ENCODE measurements at places on chromosomes 3 and 15.

- DNase-seq, result no peak
Observed at GRCh38 chr3:45852828-45853227, 10.9 kb upstream of the LZTFL1 start.

DNA sequence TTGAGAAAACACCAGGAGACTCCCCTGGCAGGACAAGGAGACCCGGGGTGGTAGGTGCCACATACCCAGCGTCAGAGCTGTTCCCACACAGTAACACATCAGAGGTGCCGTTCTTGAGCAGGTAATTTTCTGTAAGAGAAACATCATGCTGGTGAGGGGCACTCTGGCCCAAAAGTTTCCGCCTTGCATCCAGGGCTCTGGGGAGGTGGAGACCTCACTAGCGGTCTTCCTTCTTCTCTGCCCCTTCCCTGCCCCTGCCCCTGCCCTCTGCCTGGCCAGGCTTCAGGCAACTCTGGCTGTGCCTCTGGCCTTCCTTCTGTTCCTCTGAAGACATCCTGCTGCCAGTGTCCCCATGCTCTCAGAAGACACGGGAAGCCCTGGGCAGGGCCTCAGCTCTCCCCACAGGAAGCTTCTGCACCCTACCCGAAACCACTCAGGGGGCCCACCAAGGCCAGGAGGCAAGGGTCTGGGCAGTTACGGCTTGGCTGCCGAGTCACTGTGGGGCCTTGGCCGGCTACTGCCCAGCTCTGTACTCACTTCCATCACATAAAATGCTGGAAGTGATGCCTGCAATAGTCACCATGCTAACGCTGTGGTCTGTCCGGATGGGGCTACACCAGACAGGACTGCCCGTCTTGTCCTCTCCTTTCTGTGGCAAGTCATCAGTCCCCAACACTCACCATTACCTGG is 41.3 kb downstream of the SCN5A start:
- DNase-seq, result no peak

- DNase-seq, result peak; percentile 61
Observed at GRCh38 chr3:189714991-189715961, 84.1 kb downstream of the TP63 start.

DNA sequence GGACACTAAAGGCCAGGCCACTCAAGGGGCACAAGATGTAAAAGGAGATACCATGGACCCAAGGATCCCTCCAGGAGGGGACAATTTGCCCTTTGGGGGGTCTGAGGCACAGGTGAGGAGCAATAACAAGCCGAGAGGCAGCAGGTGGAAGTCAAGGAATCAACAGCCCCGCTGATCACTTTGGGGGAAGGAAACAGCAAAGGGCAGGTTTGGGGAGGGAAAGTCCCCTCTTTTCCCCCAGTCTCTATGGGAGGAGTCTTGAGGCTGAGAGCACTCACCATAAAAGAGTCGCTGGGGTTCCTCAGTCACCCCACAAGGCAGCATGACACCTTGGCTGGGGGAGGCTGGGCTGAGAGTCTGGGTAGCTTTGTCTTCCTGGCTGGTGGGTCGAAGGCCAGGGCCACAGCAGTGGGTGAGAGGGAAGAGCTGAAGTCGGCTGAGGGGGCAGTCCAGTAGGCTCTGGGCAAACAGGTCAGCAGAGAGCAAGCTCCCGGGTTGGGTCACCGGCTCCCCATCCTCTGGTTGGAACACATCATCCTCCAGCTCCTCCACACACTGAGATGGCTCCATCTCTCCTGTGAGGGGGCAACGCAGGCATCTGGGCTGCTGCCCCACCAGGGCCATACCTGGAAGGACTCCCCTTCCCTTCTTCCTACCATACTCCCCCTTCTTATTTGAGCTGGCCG is 3.0 kb downstream of the BMF start:
- DNase-seq, result no peak

DNA sequence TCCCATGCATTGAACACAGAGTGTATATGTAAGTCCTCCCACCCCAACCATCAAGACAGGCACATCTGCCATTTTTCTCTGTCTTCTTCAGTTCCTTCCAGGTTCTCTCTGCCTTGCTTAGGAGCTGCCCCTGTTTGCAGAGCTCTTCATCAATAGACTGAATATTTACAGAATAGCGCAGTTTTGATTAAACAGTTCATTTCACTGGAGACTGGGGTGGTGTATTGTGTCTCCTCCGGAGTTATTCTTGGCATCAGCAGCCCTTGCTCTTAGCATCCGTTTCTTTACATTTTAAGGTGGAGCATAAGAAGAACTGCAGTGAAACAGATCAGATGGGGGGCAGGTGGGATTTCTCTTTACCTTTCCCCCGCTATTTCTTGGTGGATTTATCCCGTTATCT is 87.7 kb downstream of the LIPC start:
- DNase-seq, result no peak

GRCh38 chr3:159650726-159651125 is 337.9 kb upstream of the IL12A start:
- DNase-seq, result no peak

- no peak for DNase-seq
Observed at GRCh38 chr3:141514382-141514781, 27.6 kb downstream of the RASA2 start.

DNA sequence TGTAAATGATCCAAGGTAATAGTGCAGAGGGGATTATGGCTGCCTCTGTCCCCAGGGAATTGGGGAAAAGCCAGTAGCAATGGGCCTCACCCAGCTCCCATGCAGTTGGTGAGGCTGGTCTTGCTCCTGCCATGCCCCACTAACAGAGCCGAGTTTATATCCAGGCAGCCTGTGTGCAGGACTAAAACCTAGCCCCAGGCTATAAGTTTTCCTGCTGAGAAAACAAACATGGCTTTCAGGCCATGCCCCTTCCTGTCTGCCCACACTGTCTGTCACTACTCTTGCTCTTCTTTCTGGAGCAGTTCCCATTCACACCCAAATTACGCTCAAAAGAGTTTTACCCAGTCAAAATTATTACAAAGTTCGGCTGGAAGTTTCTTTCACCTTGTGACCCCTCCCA is 73.5 kb upstream of the SPATA16 start:
- DNase-seq, result no peak

DNA sequence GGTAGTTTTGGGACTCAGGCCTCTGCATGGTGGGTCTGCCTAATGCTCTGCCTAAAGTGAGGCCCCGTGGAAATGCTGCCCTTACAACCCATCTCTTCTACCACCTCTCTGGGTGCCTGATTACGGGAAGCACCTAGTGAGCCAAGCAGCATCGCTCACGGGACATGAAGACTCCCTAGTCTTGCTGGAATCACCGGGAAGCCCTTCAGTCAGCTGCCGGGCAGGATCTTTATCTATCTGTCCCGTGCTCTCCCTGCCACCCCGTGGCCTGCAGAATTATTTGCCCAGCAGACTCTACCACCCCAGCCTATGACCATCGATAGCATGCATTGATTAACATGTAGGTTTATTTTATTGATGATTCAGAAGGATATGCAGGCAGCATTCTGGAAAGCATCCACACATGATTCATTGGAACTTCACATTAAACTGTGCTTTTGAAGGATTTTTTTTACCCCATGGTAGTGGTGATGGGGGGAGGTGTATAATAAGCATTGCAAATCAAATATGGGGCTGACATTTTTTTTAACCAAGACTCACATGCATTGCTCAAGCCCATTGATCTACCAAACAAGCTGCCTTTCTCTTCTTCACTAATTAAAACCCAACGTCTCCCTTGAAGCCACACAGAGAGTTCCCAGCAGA is 63.1 kb downstream of the ATP2B2 start:
- DNase-seq, result peak; percentile 31

- DNase-seq, result no peak
Observed at GRCh38 chr3:74623261-74623836, 8.9 kb upstream of the CNTN3 start.

DNA sequence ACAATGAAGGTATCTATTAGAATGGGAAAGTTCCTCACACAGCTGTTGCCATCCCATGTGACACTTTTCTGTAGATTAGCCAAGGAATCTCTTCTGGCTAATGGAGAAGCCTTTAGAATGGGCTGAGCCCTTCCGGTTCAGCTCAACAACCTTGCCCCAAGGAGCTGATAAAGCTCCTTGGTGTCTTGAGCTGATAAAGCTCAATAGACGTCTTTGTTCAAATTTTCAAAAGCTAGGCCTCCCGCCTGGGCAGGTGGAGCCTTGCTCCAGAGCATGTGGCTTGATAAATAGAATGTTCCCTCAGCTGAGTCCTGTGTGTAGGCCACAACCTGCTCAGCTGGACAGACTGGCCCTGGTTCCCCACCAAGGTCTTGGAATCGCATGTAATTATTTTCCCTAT is 7.2 kb upstream of the BNIP2 start:
- no peak for DNase-seq

DNA sequence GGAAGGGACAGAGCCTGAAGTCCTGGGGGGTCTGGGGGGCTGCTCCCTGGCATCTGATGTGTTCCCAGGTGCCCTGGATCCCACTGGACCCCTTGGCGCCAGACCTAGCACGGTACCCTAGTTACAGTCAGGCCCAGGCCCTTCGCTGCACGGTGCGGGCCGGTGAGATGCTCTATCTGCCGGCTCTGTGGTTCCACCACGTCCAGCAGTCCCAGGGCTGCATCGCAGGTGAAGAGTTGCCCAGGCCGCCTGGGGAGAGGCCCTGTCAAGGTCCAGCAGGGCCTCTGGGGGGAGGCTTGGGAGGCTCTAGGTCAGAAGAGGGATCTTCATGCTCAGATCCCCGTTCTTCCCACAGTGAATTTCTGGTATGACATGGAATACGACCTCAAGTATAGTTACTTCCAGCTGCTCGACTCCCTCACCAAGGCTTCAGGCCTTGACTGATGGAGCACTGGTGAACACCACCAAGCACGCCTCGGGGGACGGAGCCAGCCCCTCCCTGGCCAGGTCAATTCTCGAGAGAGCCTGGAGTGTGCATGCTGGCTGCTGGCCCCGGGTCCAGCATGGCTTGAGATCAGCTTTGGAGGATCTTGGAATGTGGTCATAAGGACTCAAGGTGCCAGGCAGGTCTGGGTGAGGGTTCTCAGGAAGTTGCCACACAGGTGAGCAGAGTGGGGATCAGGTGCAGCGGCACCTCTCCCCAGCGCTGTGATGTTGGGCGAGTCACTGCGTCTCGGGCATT is 1.8 kb upstream of the PLA2G4B start:
- DNase-seq, result no peak

DNA sequence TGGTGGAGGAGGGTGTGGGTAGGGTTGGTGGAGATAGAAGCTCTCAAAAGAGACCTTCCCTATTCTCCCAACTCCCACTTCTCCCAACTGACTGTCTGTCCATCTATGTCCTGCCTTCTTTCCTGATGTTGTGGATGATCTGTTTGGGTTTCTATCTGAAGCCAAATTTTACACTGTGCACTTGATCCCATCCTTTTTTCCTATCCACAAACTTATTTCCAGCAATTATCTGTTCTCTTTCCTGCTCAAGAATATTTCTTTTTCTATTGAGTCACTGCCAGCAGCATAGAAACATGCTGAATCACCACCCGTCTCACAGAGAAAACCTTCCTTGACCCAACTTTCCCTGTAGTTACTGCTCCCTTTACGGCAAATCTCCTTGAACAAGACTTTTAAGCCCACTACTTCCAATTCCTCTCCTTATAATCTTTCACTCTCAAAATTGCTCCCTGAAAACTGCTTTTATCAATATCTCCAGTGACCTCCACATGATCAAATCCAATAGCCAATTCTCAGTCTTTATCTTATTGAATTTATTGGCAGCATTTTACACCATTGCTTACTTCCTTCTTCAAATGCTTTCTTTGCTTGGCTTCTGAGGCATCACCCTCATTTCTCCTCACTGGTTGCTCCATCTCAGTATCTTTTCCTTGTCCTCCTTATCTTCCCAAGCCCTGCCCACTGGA is 141.2 kb upstream of the SLC7A14 start:
- no peak for DNase-seq

GRCh38 chr3:94887065-94887464 is 824.2 kb downstream of the NSUN3 start:
- DNase-seq, result no peak

GRCh38 chr15:78788016-78788660 is 23.1 kb downstream of the ADAMTS7 start:
- no peak for DNase-seq

DNA sequence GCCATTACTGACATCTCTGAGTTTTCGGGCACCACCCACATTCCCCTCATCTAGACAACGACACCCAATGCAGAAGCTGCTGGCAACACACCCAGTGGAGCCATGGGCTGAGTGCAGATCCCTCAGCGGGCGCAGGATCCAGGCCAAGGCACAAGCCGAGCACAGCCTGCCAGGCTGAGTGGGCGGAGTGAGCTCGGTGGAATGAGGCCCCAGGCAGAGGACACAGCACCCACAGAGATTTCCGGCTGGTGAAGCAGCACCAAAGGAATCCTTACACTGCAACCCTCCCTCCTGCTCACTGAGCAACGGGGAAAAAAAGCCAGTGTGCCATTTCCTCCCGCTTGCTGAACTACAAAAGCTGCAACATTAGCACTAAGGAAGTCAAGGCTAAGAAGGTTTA is 34.3 kb downstream of the ZMAT3 start:
- peak; percentile 86 for DNase-seq

- DNase-seq, result peak; percentile 27
Observed at GRCh38 chr3:111763968-111764367, 95.1 kb upstream of the PHLDB2 start.

DNA sequence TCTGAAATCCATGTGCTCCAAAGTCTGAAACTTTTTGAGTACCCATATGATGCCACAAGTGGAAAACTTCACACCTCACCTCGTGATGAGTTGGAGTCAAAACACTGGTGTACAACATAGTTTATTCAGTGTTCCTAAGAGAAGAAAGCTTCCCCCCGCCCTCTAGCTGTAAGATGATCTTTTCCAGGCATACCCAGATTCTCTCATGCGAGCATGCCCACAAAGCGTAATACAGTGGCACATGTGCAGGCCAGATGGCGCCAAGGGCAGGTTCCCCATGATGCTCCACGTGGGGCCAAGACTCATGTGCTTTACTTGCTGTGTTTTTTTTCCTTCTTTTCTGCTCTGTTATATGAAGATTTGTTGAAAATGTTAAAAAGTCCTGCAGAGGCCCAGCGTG is 104.9 kb upstream of the LRRFIP2 start:
- DNase-seq, result no peak

DNA sequence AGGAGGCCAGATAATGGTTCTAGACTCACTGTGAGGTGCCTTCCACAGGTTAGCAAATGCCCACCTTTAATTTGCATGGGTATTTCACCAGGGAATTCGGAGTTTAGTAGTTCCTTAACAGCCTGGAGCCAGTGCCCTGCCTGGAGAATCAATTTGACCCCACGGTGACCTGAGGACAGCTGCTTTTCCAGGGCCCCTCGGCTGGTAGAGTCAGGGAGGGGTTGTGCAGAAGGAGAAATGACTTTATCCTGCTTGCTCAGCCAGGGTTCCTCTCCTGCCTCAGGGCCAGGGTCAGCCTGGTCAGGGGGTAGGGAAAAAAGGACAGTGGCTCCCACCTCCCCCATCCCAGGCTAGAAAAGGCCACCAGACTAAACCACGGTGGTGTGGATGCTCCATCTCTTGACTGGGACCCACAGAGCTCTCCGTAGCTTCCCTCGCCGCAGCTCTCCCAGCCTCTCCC is 12.0 kb downstream of the DLL4 start:
- no peak for DNase-seq

GRCh38 chr3:2765002-2765579 is 345.1 kb downstream of the IL5RA start:
- DNase-seq, result no peak
